ENCODE measurements at places on chromosomes 6 and 20.

- no peak for DNase-seq
These were observed 10.9 kb upstream of the OSER1 start for GRCh38 chr20:44221368-44221954.

DNA sequence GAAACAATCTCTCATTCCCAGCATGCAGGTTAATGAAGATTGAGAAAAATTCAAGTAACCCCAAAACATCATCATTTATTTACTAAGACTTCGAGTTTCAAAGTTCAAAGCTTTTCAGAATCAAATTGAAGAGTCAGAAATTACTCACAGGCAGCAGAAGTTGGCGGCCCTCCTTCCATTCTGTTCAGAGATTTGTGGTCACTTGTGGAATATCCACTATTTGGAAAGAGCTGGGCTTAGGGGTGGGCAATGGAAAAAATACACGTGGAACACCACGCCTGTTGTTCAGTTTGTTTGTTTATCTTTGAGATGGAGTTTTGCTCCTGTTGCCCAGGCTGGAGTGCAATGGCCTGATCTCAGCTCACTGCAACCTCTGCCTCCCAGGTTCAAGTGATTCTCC, 108.6 kb upstream of the NAA20 start:
- DNase-seq = no peak

DNA sequence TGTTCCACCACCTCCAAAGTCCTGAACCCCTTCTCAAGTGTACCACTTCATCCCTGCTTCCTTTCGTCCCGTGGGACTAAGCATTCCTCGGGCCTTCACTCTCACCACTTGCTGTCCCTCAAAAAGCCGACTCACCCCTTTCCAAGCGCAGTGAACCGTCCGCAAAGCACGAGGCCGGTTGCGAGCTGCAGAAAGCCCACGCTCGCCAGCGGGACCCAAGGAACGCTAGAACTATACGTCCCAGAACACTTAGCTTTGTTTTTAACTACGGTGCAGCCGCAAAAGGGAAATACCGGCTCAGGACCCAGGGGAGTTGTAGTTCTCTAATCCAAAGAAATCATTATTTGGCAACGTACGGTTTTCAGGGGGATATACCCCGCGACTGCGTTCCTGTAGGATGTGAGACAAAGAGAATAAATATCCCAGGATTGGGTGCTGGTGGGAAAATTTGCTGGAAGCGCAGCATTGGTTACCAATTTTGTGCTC, 416 bp upstream of the POLR1H start:
- DNase-seq = peak; percentile 38

DNA sequence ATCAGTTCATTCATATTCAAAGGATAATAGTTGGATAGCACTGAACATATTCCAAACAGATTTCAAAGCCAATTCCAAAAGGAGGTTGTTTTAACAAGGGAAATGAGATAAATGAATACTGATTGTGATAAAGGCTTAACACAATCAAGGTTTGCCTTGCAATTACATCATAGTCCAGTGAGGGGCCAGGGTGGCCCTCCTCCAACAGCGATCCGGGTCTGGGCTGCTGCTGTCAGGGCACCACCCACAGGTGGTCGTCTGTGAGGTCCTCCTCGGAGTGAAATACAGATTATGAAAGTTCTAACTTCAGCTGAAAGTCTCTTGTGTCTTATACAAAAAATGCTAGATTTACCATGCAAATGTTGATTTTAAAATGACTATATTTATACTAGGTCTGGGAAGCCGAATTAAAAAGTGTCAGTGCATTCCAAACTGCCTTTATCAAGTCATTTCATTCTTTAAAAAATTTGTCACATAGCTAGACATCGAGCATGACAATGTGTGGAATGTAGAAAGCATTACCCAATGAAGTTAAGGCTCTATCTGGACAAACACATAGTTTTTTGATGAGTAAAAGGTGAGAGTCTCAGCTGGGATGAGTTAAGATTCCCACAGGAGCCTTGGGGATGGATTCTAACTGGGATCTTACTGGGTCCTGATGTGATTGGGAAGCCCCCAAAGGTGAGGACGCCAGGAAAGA, 65.9 kb upstream of the SLC22A23 start:
- no peak for DNase-seq
